ENCODE measurements at places on chromosomes 3 and 15.

- no peak for DNase-seq
Observed at GRCh38 chr3:58884453-58884852, 165.4 kb downstream of the CFAP20DC start.

- DNase-seq: no peak
Observed at GRCh38 chr3:98049271-98049670, 14.2 kb upstream of the GABRR3 start.

- no peak for DNase-seq
Observed at GRCh38 chr15:65470866-65471265, 46.6 kb downstream of the DPP8 start.

- no peak for DNase-seq
Observed at GRCh38 chr3:167863811-167864551, 128.5 kb downstream of the SERPINI1 start.

GRCh38 chr3:105542282-105543019 is 175.7 kb downstream of the ALCAM start:
- DNase-seq: no peak

DNA sequence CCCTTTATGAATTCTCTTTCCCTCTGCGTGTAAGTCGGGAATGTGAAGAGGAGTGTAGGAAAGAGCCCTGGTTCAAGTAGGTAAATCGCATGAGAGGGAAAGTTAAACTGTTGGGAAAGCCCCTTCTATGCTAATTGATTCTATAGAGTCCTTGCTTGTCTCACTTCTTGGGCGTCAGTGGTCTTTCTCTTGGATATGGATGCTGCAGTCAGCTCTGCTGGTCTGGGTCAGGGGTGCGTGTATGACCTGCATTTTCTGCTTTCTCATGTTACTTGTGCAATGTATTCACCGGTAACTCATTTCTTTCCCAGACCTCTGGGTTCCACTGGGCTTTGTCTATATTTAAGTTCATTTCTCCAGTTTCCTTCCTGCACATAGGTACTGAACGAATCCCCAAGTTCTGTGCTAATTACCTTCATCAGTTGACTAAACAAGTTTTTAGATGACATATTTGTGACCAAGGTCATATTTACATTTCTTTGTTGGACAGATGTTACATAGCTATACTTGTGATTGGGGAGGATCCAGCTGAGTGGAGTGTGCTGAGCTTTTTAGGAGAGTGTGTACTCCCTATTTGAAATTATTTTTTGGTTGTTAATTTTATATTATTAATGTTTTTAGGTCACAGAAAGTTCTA is 1.4 kb downstream of the SETD5 start:
- no peak for DNase-seq

- DNase-seq: no peak
Observed at GRCh38 chr15:89358435-89358754, 23.8 kb upstream of the POLG start.

DNA sequence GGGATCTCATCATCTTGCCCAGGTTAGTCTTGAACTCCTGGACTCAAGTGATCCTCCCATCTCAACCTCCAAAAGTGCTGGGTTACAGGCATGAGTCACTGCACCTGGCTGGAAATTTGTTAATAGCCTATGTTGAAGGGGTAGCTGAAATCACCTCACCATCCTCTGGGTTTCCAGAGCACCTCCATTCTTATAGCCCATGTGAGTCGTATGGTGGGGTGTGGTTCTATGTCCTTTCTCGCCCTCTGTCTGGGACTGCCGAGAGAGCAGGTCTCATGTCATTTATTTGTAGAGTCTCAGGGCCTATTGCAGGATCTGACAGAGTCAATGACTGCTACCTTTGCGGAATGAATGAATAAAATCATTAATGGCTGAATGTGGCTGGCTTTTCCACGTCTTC is 20.9 kb downstream of the CEMIP start:
- no peak for DNase-seq

- no peak for DNase-seq
Observed at GRCh38 chr3:86175593-86176444, 815.1 kb downstream of the VGLL3 start.

DNA sequence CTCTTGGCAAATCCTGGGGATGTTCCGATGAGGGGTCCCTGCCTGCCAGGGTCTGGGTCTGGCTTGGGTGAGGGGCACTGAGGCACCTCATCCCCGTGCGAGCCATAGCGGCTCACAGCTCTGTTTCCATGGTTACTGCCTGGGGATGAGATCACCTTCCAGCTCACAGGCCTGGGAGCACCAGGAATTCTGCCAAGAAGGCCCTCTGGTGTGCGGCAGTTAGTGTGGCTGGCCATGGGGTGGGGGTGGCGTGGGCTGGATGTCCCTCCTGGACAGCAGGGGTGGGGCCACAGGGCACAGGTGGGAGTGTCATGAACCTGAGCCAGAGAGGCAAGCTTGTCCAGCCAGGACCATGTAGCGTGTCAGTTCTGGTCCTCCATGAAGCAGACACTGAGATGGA is 22.1 kb upstream of the PRR23E start:
- DNase-seq: no peak
